ENCODE measurements at places on chromosomes 13 and 19.

DNA sequence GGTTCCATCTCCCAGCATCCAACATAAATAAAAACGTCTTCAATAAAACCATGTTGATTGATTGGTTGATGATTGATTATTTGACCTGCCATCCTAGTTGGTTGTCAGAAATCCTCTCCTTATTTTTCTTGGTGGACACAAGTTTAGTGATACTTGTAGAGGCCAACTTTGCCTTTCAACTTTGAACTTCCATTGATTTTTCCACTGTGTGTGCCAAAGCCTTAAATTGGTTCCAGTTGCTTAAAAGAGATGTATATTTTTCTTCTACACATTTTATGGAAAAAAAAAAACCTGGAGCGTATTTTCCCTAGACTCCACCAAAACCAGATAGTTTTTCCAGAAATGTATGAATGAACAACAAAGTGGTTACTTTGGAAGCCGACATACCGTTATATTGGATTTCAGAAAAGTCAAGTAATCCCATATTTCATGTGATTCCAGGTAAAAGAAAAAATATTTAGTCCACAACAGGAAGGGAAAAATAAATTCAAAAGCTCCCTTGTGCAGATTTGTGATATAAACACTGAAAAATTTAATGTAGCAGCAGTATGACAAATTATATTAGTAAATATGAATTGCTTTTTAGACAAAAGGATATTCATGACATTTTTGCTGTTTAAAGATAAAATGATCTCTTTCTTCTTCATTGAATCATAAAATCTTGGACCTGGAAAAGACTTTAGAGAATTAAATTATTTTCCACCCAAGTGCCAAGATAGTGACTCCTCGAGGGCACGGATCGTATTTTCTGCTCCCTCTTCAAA lies 85.2 kb downstream of the MBNL2 start:
- no peak for DNase-seq

DNA sequence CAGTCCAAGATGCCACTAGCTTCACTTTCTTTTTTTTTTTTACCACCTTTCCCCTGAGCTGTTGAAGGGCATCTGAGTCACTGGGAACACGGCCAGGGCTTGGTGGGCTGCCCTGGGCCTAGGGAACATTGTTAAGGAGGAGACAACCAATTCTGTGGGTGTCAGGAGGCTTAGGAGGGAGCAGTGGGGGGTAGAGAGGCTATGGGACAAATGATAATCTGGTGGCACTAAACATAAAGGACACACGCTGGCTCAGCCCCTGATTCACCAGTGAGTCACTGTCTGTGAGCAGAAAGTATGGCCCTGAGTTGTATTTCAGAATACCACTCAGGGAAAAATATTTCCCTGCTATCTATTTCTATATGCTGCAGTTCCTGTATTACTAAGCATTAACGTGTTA lies 207.8 kb downstream of the DCLK1 start:
- DNase-seq: no peak

DNA sequence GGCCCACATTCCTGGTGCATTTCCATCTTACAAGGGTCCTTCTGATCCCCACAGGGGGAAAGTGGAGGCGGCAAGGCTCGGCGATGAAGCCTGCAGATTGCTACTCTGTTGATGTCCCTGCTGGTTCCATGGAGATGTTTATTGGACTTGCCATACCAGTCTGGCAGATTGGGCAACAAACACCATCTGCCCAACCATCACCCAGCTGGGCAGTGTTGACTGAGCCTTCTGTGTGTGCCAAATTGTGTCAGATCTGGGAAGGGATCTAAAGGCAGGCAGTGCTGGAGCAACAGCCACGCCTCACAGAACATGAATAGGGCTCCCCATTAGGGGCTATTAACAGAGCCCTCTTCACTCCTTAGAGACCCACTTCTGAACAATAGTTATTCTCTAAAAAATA lies 35.0 kb downstream of the FLT1 start:
- DNase-seq: no peak

GRCh38 chr19:14405380-14405757 lies 13.8 kb downstream of the DDX39A start:
- DNase-seq: peak; percentile 10

DNA sequence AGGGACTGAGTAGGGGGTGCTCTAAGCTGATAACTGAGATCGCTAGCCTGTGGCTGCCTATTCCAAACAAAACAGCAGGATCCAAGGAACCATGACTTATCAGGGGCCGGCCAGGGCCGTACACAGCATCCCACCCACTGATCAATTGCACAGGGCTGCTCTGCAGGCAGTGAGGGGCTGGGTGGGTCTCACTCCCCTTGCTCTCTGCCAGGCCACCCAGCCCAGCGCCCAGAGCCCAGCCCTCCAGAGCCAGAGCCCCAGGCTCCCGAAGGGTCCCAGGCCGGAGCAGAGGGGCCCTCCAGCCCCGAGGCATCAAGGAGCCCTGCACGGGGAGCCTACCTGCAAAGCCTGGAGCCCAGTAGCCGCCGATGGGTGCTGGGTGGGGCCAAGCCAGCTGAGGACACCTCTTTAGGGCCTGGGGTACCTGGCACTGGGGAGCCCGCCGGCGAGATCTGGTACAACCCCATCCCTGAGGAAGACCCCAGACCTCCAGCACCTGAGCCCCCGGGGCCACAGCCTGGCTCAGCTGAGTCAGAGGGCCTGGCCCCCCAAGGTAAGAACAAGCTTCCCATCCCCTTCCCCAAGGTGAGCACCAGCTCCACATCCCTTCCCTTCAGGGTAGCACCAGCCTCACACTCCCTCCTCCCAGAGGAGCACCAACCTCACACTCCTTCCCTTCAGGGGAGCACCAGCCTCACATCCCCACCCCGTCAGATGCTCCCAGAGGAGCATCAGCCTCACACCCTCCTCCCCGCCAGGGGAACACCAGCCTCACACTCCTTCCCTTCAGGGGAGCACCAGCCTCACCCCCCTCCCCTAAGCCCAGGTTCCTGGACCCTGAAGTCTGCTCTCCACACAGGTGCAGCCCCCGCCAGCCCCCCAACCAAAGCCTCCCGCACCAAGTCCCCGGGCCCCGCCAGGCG lies 1.9 kb downstream of the SYDE1 start:
- no peak for DNase-seq

DNA sequence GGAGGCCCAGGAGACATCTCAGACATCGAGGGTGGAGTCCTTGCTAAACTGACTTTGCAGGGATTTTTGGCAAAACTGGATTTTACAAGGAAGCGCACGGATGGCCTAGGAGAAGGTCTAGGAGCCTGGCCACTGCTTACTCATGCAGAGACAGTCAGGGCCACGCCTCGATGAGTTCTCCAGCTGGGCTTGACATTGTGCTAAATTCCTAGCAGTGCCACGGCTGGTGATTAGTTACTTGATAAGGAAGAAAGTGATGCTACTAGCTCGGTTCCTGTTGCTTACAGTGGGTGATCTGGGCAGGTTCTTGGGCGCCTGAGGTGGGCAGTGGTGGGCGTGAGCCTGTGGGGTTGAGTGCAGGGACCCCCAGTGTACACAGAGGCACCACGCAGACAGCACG lies 143.4 kb downstream of the SOX1 start:
- no peak for DNase-seq

DNA sequence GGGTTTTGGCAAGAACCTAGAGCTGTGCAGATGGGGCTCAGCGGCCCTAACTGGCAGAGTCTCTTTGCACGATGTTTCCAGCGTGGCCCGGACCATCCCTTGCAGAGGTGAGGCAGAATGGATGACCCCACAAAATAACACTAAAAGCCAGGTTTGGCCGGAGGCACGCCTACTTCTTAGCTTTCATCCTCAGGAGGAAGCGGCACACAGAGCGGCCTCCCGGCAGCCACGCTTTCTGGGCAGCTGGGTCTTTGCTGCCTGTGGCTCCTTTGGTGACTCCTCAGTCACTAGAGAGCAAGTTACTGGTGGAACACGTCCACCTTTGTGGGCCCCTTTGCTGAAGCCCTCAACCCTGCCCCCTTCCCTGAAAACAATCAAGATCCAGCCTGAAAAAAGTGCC lies 25.2 kb downstream of the TEX29 start:
- no peak for DNase-seq

DNA sequence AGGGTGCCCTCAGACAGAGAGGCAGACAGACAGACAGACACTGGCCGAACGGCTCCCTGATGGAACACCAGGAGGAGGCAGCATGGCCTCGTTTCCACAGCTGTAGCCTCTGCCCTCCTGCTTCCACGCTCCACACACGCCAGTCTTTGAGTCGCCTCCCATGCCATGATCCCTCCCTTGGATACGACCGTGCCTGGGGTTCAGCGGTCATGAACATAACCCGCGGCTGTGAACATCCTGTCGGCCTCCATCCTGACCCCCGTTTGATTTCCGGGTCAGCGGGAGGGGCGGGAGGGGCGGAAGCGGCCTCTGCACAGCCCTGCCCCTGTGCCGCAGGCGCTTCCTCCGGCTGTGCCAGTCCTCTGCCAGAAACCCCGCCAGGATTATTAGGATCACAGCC lies 23.4 kb downstream of the GP6 start:
- DNase-seq: no peak

GRCh38 chr19:18893587-18894253 lies 2.2 kb downstream of the CERS1 start:
- DNase-seq: no peak

- no peak for DNase-seq
Observed at GRCh38 chr13:73865027-73865426, 269.2 kb downstream of the KLF12 start.

GRCh38 chr19:681029-682019 lies 5.1 kb downstream of the FSTL3 start:
- DNase-seq: no peak

DNA sequence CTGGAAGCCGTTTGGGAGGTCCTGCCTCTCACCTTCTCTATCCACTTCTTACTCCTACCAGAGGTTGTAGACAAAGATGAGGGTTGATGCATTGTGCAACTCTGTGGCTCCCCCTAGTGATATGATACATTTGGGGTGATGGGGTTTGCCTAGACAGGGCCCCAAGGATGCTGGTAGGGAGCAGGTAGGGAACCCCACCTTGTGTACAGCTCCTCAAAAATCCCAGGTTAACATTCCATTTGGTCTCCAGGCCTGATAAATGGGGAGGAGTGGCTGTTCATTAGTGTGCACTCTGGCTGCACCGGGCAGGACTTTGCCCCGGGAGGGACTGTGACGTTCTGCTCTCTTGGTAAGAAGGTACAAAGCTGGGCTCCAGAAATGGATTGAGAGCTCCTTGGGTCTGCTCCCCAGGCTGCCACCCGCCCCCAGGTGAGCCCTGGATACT lies 19.2 kb downstream of the SIGLEC8 start:
- DNase-seq: peak; percentile 13

GRCh38 chr13:41673640-41674039 lies 216.3 kb downstream of the RGCC start:
- DNase-seq: no peak

DNA sequence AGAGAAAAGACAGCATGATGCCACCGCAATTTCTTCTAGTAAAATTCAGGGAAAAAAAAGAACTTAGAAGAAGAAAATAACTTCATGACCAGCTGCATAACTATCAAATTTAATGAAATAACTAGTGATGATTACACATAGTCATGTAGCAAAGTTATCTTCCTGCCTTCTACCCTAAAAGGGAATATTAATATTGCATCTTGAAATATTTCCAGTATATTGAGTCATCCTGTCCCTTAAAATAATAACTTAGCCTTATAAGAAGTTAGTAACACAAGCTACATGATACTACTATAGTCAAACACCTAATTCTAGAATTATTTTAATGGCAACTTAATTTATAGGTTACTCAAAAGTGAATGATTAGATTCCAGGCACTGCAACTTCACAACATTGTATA lies 289.2 kb downstream of the KLF12 start:
- DNase-seq: no peak

DNA sequence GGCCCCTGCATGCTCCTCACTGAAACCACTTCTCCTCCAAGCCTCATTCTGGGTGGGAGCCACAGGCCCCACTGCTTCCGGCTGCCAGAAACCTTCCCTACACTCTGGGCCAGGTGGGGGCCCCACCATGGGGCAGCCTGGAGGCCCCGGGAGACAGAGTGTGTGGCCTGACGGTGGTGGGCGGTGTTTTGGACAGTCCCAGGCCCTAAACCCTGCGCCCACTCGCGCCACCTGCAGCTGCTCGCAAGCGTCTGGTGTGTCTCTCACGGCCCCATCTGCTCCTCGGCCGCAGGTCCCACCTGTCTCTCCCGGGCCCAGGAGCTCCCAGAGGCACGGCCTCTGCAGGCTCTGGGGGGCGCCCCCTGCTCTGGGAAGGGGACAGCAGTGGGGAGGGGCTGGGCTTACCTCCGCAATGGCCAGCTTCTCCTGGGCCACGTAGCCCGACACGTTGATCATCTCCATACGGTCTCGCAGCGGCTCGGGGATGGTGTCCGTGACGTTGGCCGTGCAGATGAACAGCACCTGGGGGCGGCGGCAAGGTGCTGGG lies 5.6 kb downstream of the RPL36 start:
- no peak for DNase-seq

- peak; percentile 31 for DNase-seq
Observed at GRCh38 chr13:75550159-75550567, 572 bp downstream of the UCHL3 start.

GRCh38 chr13:93450191-93450621 lies 223.6 kb downstream of the GPC6 start:
- no peak for DNase-seq
